ENCODE measurements at places on chromosomes 11 and 22.

DNA sequence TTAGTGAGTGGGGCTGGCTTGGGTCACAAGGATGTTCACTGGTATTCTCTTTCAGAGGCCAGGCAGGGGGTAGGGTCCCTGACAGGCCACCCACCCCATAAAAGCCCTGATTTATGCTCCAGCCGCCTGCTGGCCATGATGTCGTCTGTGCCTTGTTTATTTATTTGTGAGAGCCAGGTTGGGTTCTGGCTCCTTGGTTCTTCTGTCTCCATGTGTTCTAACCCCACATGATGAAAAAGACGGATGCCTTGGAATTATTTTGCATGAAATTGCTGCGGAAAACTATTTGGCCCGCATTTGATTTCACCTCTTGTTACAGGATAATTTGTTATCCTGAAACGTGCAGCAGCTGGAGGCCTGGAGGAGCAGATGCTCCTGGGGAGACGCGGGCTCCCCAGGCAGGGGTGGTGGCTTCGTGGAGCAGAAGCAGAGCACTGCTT, 46.3 kb upstream of the WNT11 start:
- no peak for DNase-seq

DNA sequence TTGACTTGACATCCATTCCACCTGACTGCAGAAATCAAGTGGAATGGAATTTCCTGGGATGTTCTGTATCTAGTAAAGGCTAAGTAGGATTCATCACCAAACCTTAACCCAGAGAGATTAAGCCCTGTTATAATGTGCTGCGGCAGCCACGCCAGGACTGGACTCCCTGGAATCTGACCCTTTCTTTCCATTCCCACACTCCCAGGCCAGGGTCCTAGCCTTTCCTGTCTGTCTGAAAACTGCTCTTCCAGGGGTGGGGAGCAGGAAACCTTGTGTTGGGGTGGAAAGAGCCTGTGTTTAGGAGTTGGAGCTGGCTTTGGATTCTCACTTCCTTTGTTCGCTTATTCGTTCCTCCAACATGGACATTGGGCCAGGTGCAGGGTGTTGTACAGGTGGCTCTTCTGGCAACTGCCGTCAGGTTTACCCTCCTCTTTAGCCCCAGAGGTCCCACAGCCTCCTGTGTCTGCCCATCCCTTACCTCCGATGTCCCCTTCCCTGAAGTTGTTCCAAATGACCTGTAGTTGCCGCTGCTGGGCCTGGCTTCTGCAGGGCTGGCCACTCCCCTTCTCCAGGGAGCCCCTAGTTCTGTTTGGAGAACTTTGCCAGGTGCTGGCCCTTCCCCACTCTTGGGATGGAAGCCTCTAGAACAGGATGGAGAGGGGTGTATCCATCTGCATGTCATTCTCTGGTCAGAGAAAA, 20.5 kb upstream of the PARVB start:
- no peak for DNase-seq

DNA sequence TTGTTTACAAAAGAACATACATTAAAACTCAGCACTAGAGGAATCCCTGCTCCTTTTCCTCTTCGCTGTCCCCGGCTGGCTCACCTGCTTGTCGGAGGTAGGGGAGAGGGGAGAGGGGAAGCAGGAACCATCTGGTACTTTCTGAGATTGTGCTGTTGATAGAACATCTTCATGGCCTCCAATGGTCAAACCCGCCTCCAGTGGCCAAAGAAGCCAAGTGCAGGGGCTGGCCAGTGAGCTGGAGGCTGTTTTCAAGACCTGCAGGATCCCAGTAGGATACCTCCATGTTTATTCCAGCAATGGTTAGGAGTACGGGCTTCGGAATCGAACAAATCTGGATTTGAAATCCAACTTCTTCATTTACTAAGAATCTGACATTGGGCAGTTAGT, 92.6 kb downstream of the PKNOX2 start:
- no peak for DNase-seq

GRCh38 chr22:46971099-46971763, 208.8 kb downstream of the TBC1D22A start:
- no peak for DNase-seq

DNA sequence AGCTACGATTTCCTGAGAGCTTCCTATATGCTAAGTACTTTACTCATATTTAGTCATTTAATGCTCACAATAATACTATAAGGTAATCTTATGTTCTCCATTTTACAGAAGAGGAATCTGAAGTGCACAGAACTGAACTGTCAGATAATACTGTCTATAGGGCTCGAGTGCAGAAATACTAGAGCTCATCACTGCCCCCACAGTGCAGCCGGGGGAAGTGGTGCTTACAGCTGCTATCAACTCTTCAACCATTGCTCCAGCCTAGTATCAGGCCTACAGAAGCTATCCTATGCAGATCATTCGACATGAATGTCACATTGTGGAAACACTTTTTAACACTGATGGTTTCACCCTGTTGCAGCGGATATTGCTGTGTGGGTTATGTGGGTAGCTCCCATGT, 929.9 kb downstream of the NTM start:
- DNase-seq: no peak

GRCh38 chr11:3964935-3965604, 109.6 kb downstream of the STIM1 start:
- no peak for DNase-seq

GRCh38 chr22:44051961-44052360, 27.9 kb downstream of the PARVB start:
- DNase-seq: no peak

- no peak for DNase-seq
Observed at GRCh38 chr11:17077240-17077519, 287 bp downstream of the RPS13 start.

GRCh38 chr11:130068546-130068985, 1.1 kb upstream of the APLP2 start:
- DNase-seq: no peak

DNA sequence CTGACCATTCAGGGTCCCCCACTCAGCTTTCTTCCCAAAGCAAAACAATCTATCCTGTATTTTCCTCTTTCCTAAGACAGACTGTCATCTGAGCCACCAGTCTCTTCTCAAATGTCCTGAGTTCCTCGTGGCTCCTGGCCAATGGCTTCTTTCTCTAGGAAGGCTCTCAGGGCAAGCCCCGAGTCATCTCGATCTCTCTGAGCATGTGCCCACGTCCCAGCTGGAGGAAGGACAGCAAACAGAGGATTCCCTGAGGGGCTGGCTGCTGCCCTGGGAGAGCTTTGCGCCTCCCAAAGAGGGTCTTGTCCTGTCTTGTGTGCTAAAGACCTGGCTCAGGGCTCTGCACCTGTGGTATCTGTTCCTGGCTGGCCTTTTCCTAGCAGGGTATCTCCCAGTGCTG, 8.3 kb downstream of the SLC37A2 start:
- DNase-seq: no peak

DNA sequence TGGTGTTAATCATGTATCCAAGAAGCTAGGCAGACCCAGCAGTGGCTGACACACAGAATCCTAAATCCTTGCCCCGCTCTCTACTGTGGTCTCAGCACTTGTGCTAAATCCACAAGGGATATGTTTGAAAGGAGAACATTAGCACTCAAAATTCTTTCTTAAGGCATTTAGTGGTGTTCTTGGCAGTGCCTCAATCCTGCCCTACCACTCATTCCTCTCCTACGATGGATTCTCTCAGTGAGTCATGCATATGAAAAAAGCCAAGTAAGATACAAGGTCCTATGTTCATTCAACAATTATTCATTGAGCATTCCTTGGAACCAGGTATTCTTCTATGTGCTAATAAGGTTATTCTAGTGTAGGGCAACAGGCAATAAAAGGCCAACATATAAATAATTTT, 31.2 kb downstream of the RRP8 start:
- DNase-seq: peak; percentile 61

- no peak for DNase-seq
Observed at GRCh38 chr11:57202281-57202680, 20.5 kb downstream of the LRRC55 start.

- peak; percentile 70 for DNase-seq
Observed at GRCh38 chr22:19810381-19811201, 44.1 kb downstream of the GNB1L start.

DNA sequence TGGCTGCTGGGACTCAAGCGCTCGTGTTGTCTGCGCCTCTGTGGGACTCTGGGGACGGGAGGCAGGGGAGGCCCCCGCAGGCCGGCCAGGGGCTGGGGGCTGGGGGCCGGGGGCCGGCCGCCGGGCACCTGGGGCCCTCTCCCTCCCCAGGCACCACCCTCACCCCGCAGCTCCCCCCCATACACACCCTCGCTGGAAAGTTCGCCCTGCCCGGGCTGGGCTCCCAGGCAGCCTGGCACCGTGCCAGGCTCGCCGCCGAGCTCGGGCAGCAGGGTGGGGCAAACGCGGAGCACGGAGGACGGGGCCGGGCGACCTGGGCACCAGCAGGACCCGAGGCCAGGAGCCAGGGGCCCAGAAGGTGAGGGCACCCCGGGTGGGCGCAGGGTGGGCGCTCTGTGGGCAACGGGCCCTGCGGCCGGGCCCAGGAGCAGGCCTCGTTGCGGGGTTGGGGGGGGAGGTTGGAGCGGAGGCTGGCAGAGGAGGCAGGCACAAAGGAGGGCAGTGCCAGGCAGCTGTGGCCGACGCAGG, 76.7 kb upstream of the WNT7B start:
- no peak for DNase-seq

DNA sequence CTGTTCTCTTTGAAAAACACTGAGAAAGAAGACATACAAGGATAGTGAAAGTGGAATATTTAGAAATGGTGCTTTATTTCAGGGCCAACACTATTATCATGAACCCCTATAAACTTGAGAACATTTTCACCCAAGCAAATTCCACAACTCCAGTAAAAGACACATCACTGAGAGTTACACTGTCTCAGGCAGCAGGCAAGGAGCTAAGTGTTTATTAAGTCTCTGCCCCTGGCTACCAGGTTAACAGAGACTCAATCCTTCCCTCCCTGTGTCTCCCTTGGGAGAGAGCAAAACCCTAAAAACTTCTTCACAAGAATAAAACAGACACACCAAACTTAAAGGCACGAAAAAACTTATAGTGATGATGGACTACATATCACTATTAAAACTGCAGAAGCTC, 18.5 kb downstream of the MPPED2 start:
- no peak for DNase-seq

- no peak for DNase-seq
Observed at GRCh38 chr22:42039271-42039670, 31.3 kb downstream of the NAGA start.

DNA sequence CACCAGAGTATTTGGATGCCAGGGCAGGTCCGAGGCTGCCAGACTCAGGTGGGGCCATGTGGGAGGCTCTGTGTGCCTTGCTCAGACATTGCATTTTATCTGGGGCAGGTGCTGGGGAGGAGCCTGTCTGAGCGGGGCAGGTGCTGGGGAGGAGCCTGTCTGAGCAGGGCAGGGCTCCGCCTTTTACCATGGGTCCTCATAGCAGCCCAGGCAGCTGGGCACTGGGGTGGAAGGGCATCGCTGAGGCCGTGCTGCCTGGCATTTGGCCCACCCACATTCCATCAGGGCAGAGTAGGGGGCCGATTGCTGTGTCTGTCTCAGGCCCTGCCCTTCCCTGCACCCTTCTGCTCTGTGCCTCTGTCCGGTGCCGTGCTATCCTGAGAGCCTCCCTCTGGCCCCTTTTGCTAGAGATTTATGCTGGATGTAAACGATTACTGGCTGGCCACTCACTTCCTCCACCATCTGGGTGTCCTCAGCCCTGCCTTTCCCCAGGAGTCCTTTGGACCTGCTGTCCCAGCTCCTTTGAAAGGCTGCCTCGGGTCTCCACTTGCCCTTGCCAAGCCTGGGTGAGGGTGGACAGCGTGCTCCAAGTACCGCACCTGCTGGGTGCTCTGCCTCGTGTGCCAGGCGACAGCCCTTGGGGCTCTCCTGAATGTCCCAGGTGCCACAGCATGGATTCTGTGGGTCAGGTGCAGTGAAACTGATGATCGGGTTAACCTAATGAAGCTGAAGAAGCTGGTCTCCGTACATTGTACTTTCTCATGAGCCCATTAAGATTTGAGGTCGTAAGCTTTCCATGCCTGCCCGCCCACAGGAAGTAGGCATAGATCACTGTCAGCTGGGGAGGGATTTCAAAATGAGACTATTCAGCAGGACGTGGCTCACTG, 281.6 kb downstream of the TBC1D22A start:
- DNase-seq: peak; percentile 40

DNA sequence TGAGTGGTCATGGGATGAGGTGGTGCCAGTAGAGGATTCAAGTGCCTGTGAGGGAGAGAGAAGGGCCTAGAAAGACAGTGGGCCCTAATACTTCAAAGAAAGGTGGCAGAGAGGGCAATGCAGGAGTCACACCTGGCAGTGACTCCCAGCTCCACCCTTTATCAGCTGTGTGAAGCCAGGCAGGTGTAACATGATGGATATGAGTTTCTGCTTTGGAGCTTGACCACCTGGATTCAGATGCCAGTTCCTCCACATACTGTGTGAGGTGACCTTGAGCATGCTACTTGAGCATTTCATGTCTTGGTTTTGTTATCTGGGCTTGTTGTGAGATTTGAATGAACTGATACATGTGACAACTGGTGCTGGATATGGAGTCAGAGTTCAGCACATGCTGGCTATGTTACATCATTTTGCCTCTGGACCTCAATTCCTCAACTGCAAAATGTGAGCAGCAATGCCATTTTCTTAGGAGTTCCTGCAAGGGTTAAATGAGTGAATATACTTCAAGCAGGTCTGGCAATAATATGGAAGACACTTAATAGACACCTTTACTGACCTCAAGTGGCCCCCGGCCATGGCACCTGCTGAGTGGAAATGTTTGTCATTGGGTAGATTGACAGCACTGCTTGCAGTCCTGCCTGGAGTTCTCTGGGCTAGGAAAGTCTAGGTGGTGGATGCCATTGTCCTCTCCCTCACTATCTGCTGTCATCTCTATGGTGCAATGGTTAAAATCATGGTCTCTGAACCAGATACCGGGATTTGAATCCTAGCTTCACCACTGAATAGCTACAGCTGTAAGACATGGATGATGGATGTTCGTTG, 83.3 kb downstream of the MICAL2 start:
- no peak for DNase-seq

- no peak for DNase-seq
Observed at GRCh38 chr11:46913484-46913883, 4.9 kb downstream of the LRP4 start.

- no peak for DNase-seq
Observed at GRCh38 chr22:44319685-44320084, 6.9 kb upstream of the SHISAL1 start.
